RKO (cell line): ENCODE measurements at places on chromosomes 7 and 10.

GRCh38 chr7:95204618-95205017 is 119.7 kb downstream of the PON1 start:
- no peak for DNase-seq

DNA sequence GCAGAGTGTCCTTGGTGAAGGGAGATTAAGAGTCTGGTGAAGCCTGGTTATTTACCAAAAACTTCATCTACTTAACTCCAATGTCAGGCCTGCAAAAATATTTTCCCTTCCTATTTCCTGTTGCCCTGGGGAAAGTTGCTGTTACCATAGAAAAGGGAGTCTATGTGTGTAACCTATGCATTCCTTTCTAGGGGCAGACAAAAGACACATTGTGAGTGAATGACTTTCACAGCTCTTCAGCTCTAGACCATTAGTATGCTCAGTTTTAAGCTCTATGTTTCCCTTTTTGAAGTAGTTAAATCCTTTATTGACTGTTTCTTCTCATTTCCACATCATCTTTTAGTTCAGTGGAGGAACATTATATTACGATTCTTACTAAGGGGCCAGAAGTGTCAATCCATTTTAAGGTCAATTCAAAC is 45.6 kb upstream of the SGCE start:
- DNase-seq, result no peak

DNA sequence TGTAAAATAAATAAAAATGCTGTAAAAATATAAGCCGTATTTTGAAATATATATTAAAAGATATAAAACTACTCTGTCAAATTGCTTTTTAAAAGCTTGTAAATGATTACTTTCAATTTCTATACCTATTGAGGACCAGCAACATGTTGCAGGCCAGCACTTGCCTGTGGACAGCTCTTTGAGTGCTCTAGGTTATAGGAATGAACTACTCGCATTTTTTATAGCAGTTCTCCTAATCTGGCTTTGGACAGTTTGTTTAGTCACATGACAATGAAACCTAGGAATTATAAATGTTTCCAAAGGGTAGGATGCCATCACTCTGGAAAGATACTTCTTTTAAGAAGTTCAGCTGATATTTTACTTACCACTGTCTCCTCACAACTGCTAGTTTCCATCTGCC is 117.7 kb upstream of the PTPRZ1 start:
- DNase-seq, result no peak

- DNase-seq, result no peak
Observed at GRCh38 chr7:26673271-26673670, 191.1 kb downstream of the SKAP2 start.

GRCh38 chr10:13809427-13809826 is 222.7 kb downstream of the PRPF18 start:
- DNase-seq, result no peak

GRCh38 chr7:146655928-146656797 is 539.6 kb downstream of the CNTNAP2 start:
- DNase-seq, result no peak

DNA sequence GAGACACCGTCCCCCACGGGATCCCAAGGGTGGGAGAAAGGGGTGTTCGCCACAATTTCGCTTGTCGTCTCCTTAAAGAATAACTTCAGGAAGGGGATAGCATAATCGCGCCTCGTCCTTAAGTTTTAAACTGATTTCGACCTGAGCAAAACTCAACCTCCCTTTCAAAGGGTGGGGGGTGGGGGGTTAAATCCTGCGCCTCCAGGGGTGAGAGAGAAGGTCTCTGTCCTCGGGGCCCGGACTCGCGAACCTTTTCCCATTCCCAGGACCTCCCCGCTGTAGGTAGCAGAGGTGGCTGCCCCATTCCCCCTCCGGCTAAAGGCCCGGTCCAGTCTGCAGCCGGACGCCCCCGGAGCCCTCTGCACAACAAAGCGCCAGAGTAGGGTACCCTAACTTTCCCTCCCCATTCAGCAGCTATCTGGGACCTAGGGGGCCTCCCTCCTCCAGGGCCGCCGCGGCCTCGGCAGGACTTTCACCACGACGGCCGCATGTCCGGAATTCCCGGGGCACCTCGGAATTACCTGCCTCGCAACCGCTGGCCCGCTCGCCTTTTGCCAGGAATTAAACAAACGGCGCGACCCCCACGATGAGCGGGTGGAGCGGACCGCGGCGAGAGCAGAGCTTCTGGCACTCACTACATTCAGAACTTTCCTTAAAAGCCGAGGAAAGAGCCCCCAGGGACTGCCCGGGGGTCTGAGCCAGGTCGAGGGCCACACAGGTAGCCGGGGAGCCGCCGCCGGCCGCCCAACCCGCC is 1.7 kb downstream of the CDK6 start:
- DNase-seq, result peak; percentile 17

DNA sequence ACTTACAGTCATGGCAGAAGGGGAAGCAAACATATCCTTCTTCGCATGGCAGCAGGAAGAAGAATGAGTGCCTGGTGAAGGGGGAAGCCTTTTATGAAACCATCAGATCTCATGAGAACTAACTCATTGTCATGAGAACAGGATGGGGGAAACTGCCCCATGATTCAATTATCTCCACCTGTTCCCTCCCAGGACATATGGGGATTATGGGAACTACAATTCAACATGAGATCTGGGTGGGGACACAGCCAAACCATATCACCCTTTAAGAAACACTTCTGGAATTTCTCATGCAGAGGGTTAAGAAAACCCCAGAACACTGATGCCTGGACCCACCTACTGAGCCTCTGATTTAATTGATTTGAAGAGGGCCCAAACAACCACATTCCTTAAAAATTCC is 63.3 kb upstream of the DNAJB12 start:
- no peak for DNase-seq

GRCh38 chr7:20306180-20306946 is 24.3 kb upstream of the ITGB8 start:
- DNase-seq, result no peak

- DNase-seq, result no peak
Observed at GRCh38 chr10:24825551-24825950, 101.9 kb upstream of the ARHGAP21 start.

DNA sequence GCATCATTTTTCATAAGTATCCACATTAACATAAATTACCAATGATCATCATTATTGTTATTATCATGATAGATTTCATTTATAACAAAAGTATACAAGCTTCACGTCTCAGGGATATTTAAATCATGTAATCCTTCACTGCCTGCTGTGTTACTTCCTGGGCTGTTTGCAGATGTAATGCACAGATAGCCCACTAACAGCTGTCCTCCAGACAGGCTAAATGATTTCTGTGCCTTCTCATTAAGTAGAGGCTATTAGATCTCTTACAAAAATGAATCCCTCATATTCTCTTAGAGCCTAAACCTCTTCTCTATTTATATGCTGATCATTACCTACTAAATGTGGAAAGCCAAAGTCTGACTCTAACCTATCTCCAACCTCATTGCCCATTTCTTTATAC is 9.3 kb downstream of the PCLO start:
- DNase-seq, result no peak

- DNase-seq, result no peak
Observed at GRCh38 chr10:31876652-31877352, 51.8 kb downstream of the ARHGAP12 start.

DNA sequence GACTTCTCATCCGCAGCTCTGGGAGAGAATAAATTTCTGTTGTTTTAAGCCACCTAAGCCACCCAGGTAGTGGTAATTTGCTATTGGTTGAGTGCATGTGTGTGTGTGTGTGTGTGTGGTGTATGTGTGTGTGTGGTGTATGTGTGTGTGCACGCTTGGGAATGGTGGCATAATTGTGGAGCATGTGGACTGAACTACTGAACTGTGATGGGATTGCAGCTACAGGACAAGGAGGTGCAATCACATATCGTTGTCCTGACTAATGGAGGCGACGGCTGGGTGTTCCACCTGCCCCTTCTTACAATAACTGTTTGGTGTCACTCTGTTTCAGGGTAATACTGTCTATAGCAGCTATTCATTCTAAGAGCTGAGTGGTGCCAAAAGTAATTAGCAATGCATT is 448.7 kb upstream of the PFKP start:
- no peak for DNase-seq

GRCh38 chr7:71135116-71135515 is 3.2 kb downstream of the GALNT17 start:
- DNase-seq, result no peak

DNA sequence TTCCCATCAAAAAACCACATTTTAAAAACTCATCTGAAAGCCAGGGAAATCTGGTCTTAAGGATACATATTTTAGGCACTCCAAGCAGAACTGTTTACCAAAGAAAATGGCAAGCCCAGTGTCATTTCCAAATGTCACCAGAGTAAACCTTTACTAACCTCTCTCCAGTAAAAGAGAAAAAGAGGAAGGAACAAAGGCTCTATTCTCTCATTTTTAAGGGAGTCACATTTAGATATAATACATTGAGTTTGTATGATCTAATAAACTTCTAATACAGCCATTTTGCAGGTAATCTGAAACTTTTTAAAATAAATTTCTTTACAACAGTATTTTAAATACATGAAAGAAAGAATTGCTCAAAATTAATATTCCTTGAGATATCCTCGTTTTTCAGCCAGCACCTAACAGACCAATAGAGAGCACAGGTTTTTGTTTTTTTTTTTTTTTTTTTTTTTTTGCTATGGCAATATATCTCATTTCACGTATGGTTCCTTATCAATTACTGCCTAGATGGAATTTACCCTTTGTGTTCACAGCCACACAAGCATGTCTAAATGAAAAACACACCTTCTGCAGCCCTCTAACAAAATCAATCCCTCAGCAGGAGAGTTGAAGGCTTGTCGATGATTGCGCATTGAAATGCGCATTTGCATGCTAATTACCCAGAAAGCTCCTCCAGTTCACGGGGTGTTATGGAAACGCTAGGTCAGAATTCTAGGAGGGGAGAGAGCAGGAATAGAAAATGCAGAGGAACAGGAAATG is 39.8 kb upstream of the MSRB2 start:
- no peak for DNase-seq

DNA sequence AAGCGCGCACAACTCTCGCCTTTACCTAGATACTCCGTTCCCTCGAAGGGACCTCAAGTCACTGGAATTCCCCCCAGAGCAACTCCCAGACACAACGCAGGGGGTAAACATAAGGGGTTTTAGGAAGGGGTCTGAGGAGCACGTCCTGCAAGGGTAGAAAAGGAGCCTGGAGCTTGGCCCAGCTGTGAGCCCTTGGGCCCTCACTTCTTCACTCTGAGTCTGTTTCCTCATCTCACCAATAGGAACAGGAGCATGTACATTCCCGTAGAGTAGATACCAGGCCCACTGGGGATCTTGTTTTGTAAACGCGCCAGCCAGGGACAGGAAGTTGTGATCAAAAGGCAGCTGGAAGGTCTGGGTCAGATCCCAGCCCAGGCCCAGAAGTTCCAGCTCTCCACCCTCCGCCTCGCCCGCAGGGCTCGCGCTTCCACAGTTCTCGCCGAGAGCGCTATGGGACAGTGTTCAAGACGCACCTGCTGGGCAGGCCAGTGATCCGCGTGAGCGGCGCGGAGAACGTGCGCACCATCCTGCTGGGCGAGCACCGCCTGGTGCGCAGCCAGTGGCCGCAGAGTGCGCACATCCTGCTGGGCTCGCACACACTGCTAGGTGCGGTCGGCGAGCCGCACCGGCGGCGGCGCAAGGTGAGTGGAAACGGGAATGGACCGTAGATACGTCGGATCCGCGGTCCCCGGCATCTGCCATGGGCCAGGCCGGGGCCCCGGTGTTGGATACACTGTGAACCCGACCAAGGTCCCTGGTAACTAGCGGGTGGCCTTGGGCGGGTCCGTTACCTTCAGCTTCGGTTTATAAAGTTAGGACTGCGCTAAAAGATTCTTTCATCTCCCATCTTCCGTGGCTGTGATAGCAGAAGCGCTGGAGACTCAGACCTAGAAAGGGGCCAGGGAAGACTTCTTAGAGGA is 1.3 kb downstream of the CYP26C1 start:
- no peak for DNase-seq

- DNase-seq, result no peak
Observed at GRCh38 chr7:50306494-50307367, 2.2 kb downstream of the IKZF1 start.

- DNase-seq, result peak; percentile 46
Observed at GRCh38 chr7:153190452-153190851, 430.9 kb downstream of the ACTR3B start.

- no peak for DNase-seq
Observed at GRCh38 chr10:49173853-49174252, 14.3 kb downstream of the TMEM273 start.

DNA sequence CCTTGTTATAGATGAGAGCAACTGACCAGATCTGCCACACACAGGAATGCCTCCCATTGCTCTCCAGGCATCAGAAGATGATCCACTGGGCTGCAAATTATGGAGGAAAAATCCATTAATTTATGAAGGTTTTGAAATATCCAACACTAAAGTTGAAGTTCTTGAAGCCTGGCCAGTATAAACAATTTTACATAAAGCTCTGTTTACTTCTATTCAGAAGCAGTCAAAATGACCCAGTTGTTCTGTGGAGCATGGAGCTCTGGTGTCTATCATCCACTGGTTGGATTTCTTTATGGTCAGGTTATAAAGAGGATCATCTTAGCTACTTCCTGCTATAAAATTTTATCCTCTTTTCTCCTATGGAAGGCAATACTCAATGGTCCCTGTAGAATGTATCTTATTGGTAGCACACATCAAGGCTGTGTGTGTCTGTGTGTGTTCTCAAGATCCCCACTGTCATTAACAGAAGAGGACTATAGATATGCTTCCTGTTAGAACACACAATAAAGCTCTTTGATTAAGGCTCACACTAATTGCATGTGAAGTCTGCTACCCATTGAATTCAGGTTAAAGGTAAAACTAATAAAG is 747.4 kb downstream of the SUGCT start:
- DNase-seq, result no peak

DNA sequence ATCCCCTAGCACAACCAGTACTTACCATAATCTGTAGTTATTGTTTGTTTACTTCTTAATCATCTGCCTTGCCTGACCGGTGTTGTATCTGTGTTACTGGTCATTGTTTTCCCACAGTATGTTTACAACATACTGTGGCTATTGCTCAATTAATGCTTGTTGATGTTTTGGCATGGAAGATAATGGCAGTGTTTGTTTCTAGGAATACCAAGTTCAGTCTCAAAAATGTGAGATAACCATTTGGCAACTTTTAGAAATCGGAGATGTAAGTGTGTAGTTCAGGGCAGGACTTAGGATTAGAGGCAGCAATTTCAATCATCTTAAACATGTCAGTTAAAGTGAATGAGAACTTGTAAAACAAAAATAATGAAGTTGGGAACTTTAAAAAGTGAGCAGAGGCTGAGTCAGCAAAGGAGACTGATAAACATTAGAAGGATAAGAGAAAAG is 8.2 kb downstream of the MINDY3 start:
- DNase-seq, result no peak

DNA sequence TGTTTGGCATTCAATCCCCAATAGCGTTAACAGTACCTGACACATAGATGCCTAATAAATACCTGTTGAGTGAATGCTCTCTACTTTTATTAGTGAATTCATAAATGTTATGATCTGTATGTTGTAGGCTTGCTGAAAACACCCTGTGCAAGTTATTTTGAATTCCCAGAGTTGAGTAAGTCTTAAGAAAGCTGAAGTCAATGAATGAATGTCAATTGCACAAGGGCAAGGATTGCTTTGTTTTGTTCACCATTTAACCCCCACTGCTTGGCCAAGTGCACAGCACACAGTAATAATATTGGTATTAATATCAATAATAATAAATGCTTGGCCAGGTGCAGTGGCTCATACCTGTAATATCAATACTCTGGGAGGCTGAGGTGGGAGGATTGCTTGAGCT is 10.2 kb downstream of the CPA1 start:
- no peak for DNase-seq

GRCh38 chr7:105295596-105296352 is 92.9 kb downstream of the SRPK2 start:
- no peak for DNase-seq
